T-cell (primary cell): ENCODE measurements at places on chromosomes 11 and 22.

DNA sequence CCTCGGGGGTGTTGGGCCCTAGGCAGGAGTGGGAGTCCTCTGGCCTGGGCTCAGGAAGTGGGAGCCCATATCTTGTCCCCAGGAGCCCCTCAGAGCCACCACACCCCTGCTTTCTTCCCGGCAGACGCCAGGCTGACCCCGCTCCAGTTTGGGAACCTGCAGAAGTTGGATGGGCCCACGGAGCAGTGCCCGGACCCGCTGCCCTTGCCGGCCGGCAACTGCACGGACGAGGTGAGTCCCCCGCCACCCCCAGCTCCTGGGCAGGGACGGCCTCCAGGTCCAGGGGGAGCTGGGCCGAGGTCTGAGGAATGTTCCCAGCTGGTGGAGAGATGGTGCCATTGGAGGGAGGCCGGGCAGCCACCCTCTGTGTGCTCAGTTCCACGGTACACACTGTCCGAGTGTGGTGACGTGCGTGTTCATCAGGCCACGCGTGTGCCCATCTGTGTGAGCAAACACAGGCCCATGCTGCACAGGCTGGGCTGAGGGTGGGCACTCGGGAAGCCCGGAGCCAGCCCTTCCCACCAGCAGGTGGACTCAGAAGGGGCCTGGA is 4.8 kb downstream of the MUC5B start:
- no peak for DNase-seq

DNA sequence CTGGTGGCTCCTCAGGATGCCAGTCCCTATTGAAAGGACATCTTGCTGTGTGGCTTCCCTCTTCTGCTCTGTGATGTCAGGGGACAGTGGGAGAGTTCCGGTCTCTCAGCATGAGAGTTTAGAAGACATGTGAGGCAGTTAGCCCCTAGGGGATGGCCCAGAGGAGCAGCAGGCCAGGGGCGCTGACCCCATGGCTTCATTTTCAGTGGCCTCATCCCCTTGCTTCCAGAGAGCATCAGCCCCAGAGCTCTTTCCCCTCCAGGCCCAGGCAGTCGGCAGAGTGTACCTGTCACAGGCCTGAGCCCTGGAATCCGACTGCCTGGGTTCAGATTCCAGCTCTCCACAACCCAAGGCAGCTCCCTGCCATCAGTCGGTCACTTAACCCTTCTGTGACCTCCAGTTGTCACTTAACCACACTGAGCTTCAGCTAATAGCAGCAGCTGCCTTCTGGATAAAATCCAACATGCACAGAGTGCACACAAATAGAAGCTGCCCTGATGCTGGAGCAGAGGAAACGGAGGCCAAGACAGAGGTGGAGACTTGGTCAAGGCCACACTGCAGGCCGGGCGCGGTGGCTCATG is 14.1 kb upstream of the LRRC10B start:
- DNase-seq = no peak

GRCh38 chr11:78080084-78080817 is 589 bp upstream of the NDUFC2 start:
- no peak for DNase-seq

GRCh38 chr11:86735451-86736290 is 63.3 kb upstream of the ME3 start:
- DNase-seq = no peak

GRCh38 chr11:108587109-108587508 is 6.5 kb downstream of the EXPH5 start:
- no peak for DNase-seq

DNA sequence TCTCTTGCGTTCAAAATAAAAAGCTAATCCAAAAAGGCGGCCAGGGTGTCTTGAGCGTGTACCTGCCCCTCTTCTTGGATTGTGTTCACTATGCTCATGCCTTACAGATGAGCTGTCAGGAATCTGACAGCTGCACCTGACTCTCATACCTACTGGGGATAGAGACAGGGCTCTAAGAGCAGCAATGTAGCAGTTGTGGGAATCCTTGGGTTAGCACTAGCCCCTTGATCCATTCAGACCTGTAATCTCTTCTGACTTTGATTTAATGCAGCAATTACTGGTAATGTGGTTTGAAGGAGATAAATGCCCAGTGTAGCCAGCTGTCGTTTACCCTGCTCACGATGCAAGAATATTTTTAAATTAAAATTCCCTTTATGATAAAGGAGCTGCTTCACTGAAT is 145.8 kb downstream of the APOL5 start:
- DNase-seq = no peak
